GM12864 (cell line): ENCODE measurements at places on chromosomes 12 and 14.
A peak's percentile ranks its signal among the peaks of the same experiment; 100 is the strongest.

DNA sequence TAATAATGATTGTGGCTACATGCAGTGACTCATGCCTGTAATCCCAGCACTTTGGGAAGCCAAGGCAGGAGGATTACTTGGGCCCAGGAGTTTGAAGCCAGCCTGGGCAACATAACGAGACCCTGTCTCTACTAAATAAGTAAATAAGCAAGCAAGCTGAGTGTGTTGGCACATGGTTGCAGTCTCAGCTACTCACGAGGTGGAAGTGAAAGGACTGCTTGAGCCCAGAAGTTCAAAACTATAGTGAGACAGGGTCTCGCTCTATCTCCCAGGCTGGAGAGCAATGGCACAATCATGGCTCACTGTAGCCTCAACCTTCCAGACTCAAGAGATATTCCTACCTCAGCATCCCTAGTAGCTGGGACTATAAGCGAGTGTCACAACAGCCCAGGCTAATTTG lies 64.7 kb downstream of the RPS6KA5 start:
- DNase-seq, result no peak

GRCh38 chr12:96635844-96636243 lies 146.5 kb downstream of the CFAP54 start:
- no peak for DNase-seq

DNA sequence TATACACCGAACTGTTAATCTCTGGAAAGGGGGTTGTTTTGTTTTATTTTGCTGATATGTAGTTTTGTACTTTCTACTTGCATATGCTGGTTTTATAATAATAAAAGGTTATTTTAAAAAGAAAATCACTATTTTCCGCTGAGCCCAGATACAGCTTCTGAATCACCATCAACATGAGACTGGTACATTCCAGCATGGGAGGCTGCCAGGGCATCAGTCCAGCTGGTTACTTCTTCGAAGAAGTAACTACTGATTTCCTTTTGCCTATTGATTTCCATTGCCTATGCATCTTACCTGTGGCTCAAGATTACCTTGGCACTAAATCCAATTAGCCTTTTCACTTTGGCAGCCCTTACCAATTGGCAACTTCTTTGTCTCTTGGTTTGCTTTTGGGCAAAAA lies 11.7 kb upstream of the OSBPL8 start:
- no peak for DNase-seq

GRCh38 chr12:11765817-11766794 lies 116.6 kb downstream of the ETV6 start:
- peak; percentile 86 for DNase-seq

DNA sequence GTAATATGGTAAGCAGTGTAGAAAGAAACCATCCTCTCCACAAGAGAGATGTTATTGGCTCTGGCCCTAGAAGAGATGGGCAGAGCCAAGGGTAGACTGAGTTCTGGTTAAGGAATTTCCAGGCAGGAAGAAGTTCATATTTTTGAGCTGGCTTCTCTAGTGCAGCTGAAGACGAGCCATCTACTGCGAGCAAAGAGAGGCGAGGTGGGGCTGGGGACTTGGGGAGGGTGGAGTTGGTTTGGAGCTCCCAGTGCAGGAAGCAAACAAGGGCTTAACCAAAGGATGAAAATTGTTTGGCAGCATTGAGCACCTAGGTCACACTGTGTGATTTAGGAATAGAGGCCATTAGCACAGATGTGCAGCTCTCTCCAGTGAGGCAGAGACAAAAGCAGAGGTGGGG lies 239.6 kb downstream of the ZFP36L1 start:
- no peak for DNase-seq

DNA sequence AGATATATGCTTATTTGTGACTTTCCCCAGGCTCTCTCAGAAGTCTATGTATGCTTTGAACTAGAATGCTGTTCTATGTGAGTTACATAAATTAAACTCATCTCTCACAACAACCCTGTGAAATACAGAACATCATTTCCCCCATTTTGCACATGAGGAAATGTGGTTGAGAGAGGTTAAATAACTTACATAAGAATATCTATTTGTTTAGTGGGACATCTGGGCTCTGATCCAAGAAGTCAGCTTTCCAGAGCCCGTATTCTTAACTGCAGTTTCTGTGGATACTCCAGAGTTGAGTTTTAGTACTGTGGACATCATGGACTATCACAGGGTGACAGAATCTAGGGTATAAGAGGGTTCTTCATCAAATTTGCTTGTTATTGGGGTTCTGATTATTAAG lies 242.5 kb upstream of the ARHGAP5 start:
- no peak for DNase-seq

- DNase-seq, result no peak
These were observed 39.2 kb upstream of the KRR1 start for GRCh38 chr12:75550401-75551240.

DNA sequence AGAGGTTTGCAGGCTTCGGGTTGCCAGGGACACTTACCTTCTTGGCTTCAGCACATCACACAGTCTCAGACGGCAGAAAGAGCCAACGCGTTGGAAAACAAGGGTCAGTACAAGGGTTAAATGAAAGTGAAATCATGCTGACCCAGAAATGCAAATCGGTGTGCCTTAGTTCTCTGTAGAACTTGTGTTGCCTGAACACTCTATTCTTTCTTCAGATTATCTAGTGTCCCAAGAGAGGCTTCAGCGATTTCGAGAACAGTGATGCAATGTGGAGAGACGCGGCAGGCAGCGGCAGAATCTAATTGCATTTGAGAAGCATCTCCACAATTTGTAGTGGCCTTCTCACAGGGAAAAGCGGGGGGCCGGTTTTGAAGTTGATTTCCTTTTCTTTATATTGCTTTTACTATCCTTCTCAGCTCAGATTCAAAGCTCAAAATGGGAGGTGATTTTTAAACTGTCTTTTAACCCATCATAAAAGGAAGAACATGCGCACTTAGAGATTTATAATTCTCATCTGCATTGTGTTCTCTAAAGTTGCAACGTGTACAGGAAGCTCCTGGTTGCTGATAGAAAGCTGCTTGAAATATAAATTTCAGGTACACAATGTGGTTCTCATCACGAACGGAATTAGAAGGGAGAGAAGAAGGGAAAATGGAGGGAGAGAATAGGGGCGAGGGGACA lies 67.8 kb upstream of the EGLN3 start:
- peak; percentile 44 for DNase-seq

DNA sequence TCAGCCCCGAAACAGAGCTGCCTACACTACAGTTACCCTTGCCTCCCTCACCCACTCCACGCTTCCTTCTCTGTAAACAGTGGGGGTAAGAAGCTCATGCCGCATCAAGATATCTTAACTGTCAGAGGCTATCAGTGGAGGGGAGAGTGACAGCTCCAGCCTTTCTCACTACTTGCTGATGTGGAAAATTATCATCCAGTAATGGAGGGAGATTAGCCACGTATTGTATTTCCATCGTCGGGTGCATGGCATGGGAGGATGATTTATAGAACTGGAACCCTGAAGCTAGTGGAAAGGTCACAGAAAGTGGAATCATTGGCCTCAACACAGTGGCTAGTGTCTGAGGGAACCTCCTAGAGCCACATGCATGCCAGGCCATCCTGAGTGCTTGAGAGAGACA lies 270.9 kb upstream of the FKBP4 start:
- DNase-seq, result no peak

- DNase-seq, result no peak
These were observed 328.0 kb downstream of the DPF3 start for GRCh38 chr14:72565917-72566316.

DNA sequence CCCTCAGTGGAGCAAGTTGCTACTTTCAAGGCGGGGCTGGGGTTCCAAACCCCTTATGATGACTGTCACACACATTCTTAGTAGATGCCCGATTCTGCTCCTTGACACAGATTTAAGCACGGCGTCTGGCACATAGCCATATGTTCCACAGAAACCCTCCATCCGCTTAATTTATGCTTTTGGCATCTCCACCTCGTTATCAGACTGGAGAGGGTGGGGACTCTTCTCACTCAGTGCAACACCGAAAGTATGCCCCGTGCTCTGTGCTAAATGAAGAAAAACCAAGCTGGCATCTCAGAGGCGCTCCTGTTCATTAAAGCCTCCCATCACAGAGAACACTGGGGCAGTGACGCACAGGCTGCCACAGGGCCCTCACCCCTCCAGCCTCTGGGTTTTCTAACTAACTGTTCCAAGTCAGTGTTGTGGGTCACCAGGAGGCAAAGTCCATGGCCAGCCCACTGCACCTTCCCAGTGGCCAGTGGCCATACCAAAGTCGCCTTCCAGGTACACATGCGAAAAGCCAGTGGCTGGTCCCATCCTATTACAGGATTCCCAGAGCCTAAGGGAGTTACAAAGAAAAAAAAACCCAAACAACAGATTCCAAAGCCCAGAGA lies 27.3 kb downstream of the CCDC88C start:
- no peak for DNase-seq

GRCh38 chr12:50353404-50353803 lies 43.0 kb downstream of the FAM186A start:
- no peak for DNase-seq

GRCh38 chr12:124603831-124604251 lies 36.4 kb upstream of the NCOR2 start:
- DNase-seq, result no peak

GRCh38 chr14:55097881-55098560 lies 31.0 kb upstream of the LGALS3 start:
- peak; percentile 98 for DNase-seq

DNA sequence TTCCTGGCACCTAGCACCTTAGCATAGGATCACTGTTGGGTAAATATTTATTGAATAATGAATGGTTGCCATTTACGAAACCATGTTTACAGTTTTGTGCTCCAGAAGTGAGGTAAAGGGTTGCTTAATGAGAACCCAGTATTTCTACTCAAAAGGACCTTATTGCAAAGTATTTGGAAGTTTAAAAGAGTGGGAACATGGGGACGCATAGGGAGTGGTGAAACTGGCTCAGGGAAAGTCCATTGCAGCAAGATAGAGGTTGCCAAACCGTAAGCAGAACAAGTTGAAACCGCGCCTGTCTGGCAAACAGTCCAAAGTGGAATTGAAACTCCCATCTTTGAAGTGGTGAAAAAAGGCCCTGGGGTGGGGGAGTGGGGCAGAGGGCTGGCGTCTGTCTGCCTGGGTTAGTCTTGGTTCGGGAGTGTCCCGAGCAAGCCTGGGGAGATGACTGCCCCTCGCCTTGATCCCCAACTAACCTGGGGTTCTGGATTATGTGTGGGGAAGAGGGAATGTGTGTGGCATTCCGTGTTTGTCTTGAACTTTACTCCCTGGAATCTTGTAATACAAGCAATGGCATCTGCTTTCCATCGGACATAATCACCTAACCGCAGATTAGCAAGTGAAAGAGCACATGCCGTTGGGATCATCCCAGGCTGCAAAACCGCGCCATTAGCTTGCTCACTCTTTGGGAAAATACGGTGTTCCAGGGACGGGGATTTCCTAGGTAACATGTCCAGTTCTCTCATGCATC lies 7.2 kb downstream of the ALDH2 start:
- no peak for DNase-seq

DNA sequence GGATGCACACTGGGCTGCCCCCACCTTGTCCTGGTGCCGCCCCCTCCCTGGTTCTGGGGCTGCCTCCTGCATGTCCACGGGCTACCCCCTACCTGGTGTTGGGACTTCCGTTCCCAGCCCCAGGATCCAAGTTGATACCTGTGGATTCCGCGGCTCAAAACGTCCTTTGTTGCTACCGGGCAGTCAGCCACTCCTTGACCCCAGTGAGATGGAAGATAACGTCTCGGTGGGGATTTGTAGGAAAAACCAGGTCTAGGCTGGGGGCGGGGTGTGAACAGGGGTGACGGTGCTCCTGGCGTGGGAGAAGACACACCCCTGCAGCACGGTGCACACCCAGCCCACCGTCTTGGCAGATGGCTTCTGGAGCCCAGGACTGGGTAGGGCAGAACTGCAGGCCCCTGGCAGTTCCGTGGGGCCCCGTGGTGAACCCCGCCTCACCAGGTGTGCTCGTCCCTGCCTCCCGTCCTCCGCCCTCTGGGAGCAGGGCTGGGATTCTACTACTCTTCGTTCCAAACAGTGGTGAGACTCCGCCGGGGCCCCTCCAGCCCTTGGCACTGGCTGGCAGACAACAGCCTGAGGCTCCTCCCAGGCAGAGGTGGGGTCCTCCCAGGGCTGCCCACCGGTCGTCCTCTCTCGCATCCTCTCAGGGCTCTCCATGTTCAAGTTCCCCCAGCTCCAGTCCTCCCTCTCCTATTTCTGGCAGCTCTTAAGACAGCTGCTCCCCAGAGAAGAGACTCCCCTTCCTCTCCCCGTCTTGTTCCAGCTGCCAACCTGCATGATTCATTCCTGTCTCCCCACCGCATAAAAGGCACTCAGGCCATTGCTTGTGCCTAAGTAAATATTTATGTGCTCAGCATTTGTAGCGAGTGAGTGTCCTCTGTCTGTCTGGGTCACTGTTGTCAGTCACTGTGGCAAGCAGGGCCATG lies 75.5 kb downstream of the FBXL14 start:
- DNase-seq, result no peak

GRCh38 chr12:116598311-116599284 lies 39.4 kb downstream of the MAP1LC3B2 start:
- no peak for DNase-seq

DNA sequence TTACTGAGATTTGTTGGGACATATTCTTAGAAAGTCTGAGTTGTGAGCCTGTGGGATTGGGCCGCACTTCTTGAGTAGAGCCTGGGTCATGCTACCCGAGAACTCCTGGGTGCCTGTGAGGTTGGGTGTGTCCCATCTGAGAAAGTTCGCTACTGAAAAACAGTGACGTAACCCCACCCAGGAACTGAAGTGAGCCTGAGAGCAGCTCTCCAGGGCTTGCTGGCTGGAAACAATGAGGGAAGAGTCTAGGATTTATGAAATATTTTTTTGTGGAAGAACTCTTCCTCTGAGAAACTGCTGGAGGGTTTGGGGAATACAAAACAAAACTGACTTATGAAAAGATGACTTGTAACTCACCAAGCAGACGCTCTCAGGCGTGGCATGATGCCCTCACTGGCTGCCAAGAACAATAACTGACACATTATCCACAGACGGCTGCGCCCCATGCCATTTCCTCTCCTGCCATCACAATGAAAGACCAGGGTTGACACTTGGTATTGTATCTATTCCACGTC lies 69.2 kb downstream of the RASSF3 start:
- DNase-seq, result no peak

DNA sequence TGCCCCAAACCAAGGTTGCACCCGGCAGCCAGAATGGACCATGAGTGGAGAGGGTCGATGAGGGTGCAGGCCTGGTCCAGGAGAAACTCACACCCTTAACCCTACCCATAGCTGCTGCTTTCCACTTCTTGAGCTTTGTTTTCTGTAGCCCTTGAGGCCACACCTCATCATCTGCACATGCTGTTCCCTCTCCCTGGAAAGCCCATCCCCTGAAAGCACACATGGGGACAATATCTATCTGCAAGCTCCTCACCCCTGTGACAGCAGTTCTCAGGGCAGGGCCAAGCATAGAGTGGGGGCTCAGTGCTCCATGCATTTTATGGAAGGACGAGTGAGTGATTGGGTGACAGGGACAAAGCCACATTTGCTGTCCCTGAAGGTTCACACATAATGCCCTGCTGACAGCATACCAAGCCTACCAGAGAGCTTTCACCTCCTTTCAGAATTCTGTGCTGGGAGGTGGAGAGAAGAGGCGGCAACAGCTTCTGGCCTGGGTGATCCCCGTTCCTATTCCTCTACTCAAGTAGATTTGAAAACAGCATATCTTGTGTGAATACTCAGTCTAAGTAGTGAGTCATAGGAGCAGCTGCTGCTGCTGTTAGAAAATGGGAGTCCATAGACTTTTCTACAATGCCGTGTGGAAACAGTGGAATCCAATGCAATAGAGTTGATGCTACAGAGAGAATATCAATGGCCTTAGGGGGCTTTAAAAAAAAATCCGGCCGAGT lies 44.6 kb downstream of the SRGAP1 start:
- DNase-seq, result no peak

- no peak for DNase-seq
These were observed 2.4 kb upstream of the GPR65 start for GRCh38 chr14:88002421-88003075.

GRCh38 chr14:89707086-89707485 lies 247.4 kb downstream of the EFCAB11 start:
- DNase-seq, result no peak
